Epithelial cell of alveolus of lung (primary cell): ENCODE measurements at places on chromosomes 3 and 15. TPM values are rescaled to one million over a fixed set of nuclear protein-coding genes. Genes with fewer than 3 reads are reported as not detected.

Gene RNU5B-1
- not detected in 2 replicates for total RNA-seq

Gene AGBL1
- total RNA-seq = not detected in 2 replicates

Gene SNUPN
- 27.4 and 28.6 TPM in 2 replicates for total RNA-seq

Gene FANCD2OS
- total RNA-seq = not detected in 2 replicates

Gene GRAMD1C
- total RNA-seq = 4.6 and 6.7 TPM in 2 replicates

Gene CPLX3
- 0.48 TPM in 1 of 2 replicates, not detected in the other for total RNA-seq

Gene CHSY1
- total RNA-seq = 33.6 and 35.7 TPM in 2 replicates

Gene SPINT1
- total RNA-seq = 4.1 and 31.0 TPM in 2 replicates

Gene CCDC71
- total RNA-seq = 43.6 and 47.1 TPM in 2 replicates

Gene ITIH3
- 0.13 TPM in 1 of 2 replicates, not detected in the other for total RNA-seq

Gene IQCF5
- total RNA-seq = not detected in 2 replicates

Gene CHRFAM7A
- total RNA-seq = 0.56 TPM in 1 of 2 replicates, not detected in the other

Gene SEMA5B
- not detected in 2 replicates for total RNA-seq

Gene ALDH1A2
- total RNA-seq = 2.7 and 12.5 TPM in 2 replicates

Gene CA12
- total RNA-seq = 10.3 and 10.5 TPM in 2 replicates

Gene ABCF3
- 41.2 and 43.2 TPM in 2 replicates for total RNA-seq

Gene GRIP2
- total RNA-seq = under 0.01 TPM in 1 of 2 replicates, not detected in the other

Gene ARGFX
- not detected in 2 replicates for total RNA-seq

Gene ROBO2
- 3.6 and 9.6 TPM in 2 replicates for total RNA-seq

Gene COL6A5
- not detected in 2 replicates for total RNA-seq

Gene PLA1A
- not detected in 2 replicates for total RNA-seq

Gene CPB1
- total RNA-seq = under 0.01 TPM in 1 of 2 replicates, not detected in the other

Gene ZCWPW2
- 0.39 and 0.40 TPM in 2 replicates for total RNA-seq
